ENCODE measurements at places on chromosomes 5 and 9.

- no peak for DNase-seq
Measured at GRCh38 chr5:424301-425110, 18.5 kb upstream of the EXOC3 start.

- DNase-seq, result no peak
Measured at GRCh38 chr5:175202463-175203068, 241.4 kb downstream of the DRD1 start.

- peak; percentile 87 for DNase-seq
Measured at GRCh38 chr9:133103183-133103986, 17.7 kb downstream of the RALGDS start.

DNA sequence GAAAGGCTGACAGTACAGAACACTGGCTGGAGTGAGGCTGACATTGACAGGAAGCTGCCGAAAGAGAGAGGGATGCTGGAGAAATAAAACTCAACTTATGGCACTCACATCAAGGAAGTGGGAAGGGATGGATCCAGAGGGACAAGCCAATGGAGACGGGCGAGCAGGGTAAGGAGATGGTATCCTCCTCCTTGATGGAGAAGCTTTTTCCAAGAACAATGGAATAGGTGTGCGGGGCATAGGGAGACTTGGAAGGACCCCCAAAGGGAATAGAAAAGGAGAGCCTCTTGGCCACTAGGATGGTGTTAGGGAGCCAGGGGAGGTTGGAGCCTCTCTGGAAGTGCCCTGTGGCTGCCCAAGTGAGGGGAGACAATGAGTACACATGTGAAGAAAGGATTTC lies 58.4 kb upstream of the GRHPR start:
- no peak for DNase-seq

DNA sequence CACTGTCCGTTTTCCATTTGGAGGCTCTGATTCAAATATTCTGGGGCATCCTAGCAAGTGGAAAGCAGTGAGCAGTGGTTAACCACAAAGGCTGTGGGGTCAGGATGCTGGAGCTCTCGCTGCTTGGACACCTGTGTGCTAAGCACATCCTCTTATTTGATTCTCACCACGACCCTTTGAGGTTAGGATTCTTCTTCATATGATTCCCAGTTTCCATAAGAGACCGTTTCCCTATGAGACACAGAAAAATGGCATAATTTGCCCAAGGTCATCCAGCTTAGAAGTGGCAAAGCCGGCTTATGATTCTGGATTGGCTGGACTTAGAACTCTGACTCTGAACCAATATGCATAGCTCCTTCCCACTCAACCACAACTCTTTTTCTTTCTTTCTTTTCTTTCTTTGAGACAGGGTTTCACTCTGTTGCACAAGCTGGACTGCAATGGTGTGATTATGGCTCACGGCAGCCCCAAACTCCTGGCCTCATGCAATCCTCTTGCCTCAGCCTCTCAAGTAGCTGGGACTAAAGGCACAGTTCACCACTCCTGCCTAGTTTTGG lies 207.7 kb downstream of the TTLL11 start:
- no peak for DNase-seq

Data from Ammon's horn (tissue), 1 donor.